Stimulated activated CD4-positive, alpha-beta T cell treated with anti-CD3 and anti-CD28 coated beads, Interleukin-4, amount 100 ng/mL, for 24 hours (primary cell): ENCODE measurements at places on chromosomes 1 and 21.

DNA sequence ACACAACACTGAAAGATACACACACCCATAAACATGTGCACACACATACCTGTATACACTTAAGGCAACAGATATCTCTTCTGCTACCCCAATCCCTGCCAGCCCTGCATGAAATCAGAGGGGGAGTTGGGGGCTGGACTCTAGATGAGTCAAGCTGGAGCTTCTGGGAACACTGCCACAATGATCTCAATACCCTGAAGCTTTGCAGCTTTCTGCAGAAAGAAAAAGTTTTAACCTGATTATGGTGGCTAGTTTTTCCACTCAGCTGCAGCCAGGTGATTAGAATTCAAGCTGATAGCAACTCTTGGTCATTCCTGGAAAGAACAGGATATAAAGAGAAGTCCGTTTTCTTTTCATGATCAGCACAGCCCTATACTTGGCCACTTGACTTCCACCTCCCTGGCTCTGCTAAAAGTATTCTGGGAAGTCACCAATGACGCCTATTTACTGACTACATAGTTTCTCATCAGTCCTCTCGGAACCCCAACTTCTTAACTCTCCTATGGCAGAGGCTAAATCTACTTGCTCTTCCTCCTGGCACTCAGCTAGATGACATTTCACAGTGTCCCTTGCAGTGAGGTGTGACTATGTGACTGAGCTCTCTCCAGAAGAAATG, 20.7 kb upstream of the DNASE2B start:
- DNase-seq, result no peak

- DNase-seq, result no peak
Measured at GRCh38 chr1:181452746-181453145, 30.6 kb upstream of the CACNA1E start.

DNA sequence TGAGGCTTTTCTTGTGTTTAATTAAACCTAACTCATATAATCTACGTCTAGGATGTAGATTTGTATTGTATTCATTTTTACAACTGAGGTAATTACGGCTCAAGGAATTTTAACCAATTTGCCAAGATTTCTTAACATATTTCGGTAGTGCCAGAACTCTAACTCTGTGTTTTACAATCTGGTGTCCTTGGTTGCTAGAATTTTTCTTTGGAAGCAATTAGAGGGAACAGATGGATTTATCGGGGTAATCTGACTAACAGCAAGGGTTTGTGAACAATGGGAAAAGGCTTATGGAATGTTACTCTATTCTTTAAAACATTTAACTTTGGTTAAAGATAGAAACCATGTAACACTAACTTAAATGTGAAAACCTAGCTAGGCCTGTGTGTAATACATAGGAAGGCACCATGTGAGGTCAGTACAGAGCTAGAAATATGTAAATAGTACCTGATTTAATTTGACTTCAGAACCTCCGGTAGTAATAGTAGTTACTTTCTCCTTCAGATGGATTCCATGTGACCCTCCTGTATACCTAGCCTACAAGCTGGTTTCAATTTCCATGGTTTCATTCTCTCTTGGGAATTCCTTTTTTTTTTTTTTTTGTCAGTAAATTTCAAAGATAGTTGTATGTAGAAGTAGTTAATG, 1.2 kb downstream of the MTF2 start:
- no peak for DNase-seq

DNA sequence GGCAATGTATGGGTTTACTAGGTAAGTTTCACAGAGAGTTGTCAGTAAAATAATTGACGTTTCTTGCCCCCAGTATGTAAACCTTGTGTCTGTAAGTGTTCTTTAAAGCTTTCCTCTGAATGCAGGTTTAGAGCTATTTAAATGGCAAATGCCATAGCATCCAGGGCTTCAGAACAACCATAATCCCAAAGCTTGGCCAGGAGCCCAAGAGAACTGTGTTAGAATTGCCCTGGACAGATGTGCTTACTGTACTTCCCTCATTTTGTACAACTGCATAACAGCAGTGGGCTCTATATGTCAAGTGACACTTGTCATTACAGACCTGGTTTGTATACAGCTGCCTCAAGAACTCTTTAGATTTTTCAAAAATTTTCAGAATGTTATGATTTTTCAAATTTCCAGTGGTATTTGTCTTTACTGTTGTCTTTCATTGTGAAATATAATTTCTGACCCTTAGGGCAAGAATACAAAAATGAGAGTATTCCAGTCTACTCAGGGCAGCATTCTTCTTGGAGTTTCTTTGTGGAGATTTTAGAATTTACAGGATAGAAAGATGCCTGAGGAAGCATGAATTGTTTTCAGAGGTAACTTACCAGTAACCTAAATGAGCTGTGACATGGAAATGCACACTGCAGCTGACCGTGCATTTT, 136.9 kb upstream of the L1TD1 start:
- DNase-seq, result no peak

- no peak for DNase-seq
Measured at GRCh38 chr1:220748089-220748934, at the start of gene MTARC2. MTARC2 (plus strand) TSS chr1:220748322; CDS start chr1:220748532, 210 bp downstream.

DNA sequence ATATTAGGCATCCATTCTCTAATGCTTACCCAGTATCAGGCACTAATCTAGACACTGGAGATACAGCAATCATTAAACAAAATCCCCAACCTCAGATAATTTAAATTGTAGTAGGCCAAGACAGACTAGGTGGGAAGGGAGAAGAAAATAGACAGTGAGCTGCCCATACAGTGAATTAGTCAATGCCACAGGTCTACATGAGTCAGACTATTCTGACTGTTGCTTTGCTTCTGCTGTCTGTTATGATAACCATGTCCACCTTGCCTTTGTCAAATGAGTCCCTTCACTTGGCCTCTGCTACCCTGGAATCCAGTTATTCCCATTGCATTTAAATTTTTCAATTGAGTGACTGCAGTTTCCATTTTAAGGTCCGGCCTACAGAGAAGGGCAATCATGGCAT, 59.5 kb downstream of the PIK3R3 start:
- no peak for DNase-seq

DNA sequence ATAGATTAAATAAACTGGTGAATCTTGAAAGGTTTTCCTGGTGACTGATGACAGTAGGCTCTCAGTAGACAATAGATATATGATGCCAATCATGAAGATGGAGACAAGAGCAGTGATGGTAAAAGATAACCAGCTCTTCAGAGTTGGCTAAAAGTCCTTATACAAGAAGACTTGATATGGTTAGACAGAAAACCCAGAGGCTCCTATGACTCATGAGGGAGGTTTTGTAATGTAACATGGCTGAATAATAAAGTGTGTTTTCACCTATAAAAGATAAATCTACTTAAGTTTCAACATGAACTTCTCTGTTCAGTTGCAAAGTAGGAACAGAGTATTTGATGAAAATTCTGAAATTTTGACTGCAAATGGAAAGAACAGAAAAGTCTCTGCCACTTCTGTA, 12.7 kb upstream of the CRNN start:
- DNase-seq, result no peak

DNA sequence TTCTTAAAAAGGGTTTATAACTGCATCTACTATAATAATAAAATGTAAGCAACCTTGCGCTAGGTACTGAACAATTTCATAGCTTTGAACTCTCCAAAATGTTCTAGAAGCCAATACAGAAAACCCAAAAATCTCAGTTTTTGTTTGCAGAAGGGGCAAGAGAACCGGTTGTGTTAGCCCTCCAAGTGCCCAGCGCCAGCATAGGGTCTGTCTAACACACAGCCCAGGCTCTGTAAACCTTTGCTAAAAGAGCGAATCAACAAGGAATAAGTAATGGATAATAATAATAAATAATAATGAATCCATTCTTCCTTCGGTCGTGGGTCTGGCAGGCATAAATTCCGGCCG, 333 bp upstream of the CHAF1B start:
- DNase-seq, result no peak

GRCh38 chr1:87450615-87451209, 122.0 kb downstream of the LMO4 start:
- DNase-seq, result peak; percentile 10

- DNase-seq, result no peak
Measured at GRCh38 chr1:95226781-95227660, 7.0 kb upstream of the RWDD3 start.

GRCh38 chr1:53346814-53347176, 18.9 kb upstream of the LRP8 start:
- DNase-seq, result no peak
